Ovary (tissue), 10 donors: ENCODE measurements at places on chromosomes 4 and X. TPM values are rescaled to one million over a fixed set of nuclear protein-coding genes. Genes with fewer than 3 reads are reported as not detected.
A peak's percentile ranks its signal among the peaks of the same experiment; 100 is the strongest.

The HSFX1 gene
- 0.73 TPM for polyA plus RNA-seq

The BCLAF3 gene
- polyA plus RNA-seq, result 4.1 TPM

The TMEM144 gene
- 8.4 TPM for polyA plus RNA-seq

DNA sequence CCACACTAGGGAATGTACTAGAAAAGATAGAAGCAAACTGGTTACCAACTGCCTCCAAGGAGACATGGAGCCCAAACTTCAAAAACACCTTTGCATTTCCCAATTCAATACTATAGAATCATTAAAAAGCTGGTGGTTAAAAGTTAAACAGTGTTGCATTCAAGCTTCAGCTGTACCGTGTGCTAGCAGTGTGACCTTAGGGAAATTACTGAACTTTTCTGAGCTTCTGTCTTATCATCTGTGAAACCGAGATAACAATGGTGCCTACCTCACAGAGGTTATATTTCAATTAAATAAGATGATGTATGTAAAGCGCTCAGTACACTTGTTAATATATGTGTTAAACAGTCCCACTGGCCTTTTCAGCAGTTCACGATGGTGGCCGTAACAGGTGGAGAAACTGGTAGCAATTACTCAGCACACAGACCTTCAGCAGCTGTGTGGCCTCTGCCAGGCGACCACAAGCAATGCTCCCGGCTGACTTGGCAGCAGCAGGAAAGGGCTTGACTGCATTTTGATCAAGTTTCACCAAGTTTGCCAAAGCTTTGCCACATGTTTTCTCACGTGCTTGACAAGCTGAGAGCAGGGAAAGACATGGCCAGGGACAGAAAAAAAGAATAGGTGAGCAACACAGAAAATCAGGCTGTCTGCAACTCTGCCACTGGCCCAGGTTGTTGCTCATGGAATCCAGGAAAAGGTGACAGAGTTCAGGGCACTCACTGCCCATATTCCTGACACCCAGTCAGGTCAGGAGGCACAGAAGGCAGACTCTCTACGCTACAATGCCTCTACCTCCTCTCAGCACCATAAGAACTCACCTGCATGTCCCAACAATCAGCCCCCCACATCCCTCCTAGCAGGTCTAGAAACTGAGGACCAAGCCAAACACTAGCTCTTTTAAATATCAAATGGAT, 72.1 kb downstream of the PARM1 start:
- no peak for DNase-seq

- DNase-seq, result no peak
These were observed 9.6 kb upstream of the TSPYL2 start for GRCh38 chrX:53072418-53073114.

- DNase-seq, result no peak
These were observed 17.7 kb downstream of the NEK1 start for GRCh38 chr4:169594560-169595195.

GRCh38 chr4:8152090-8152864, 6.3 kb downstream of the ABLIM2 start:
- DNase-seq, result no peak

- DNase-seq, result no peak
These were observed 20.2 kb upstream of the RRAGB start for GRCh38 chrX:55697381-55697780.

DNA sequence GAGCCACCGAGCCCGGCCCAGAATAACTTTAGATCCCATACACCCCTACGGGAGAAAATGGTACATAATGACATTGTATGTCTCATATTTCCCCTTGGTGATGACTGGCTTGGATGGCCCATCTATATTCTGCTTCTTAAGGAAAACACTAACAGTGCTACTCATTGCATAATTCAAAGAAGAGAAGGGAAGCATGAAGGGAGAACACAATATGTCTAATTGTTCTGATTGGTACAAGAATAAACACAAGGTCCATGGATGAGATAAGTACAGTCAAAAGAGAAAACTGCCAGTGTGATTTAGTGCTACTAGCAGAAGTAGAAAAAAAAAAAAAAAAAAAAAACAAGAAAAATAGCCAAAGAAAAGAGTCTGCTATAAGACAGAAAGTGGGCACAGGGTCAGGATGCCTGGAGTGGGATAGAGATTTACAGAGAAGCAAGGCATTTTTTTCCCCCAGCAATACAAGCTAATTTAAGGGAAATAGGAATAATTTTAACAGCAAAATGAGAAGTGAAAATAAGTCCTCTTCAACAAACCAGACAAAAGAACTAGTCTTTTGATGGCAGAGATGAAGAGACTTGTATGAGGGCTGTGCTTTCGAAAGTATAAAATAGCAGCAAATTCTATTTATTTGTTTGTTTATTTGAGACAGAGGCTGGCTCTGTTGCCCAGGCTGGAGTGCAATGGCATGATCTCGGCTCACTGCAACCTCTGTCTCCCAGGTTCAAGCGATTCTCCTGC, 96.5 kb upstream of the MAP3K15 start:
- DNase-seq, result no peak

GRCh38 chr4:3252480-3252828, 3.5 kb downstream of the MSANTD1 start:
- no peak for DNase-seq

- peak; percentile 78 for DNase-seq
These were observed at the start of gene GAB1 for GRCh38 chr4:143336781-143337599. Gene GAB1, plus strand, starts transcription at chr4:143336876. Its CDS starts 313 bp downstream, at chr4:143337189.

DNA sequence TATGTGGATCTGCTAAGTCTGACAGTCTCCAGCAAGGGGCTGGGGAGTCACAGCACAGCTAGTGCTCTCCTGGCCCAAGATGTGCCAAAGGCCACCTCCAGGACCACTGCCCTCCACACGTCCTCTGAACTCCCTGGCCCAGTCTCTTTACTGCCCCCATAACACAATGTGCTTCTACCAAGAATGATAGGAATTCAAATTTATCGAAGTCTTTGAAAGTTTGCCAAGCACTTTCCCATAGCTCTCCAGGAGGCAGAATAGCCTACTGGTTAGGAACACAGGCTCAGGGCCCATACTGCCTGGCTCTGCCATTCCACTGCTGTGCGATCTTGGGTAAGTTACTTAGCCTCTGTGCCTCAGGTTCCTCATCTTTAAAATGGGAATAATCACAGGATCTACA, 86.7 kb downstream of the NHSL2 start:
- no peak for DNase-seq

- peak; percentile 3 for DNase-seq
These were observed 5.7 kb downstream of the PSAPL1 start for GRCh38 chr4:7429069-7429416.
